ENCODE measurements at places on chromosomes 7 and 10. TPM values are rescaled to one million over a fixed set of nuclear protein-coding genes. Genes with fewer than 3 reads are reported as not detected.

EEF1AKMT2 gene
- 39.6 TPM for total RNA-seq

CALML5 gene
- total RNA-seq: not detected

TFPI2 gene
- total RNA-seq: 0.15 TPM

DNA sequence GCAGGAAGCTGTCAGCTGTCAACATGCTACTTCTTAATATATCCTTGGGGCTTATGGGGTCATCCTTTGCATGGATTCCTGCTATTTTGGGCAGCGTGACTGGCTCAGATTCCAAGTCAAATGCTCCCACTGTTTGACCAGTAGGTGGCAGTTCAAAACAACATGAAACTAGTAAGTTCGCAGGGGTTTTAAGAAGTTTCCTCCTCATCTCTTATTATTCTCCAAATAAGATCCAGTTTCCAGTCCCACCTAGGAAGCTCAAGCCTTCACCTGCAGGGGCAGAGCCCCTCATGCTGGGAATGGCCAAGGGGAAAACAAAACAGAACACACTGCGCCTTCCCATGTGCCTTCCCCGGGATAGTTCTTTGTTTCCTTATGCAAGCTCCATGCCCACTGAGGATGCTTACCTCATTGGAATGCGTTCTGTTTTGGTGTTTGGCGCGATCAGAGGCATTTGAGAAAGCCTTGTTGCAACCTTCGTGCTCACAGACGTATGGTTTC is 259.8 kb downstream of the GLI3 start:
- H3K4me1 ChIP-seq: no peaks in the 10 kb centered on the region
- H3K27ac ChIP-seq: no peak overlapping the region
- H3K4me3 ChIP-seq: no peak overlapping the region
- no peaks in the 10 kb centered on the region for H3K36me3 ChIP-seq
